Suppressor macrophage treated with lipopolysaccharide for 4 hours (primary cell): ENCODE measurements at places on chromosomes 2 and 18.
A peak's percentile ranks its signal among the peaks of the same experiment; 100 is the strongest.

DNA sequence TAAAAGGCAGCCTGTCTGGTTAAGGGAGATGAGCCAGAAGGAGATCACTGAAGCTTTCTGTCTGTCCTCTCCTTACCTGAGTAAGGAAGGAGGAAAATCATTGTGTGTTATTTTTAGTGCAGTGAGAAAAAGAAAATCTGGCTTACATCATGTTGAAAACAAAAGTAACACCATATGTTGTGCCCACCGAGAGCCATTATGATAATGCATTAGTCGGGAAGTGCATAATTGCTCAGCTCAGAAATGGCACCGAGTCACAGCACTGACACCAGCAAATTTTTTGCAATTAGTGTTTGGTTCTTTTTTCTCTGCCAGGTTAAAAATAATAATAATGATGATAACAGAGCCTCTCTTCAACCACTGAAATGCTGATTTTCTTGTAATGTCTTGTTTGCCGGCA is 46.6 kb downstream of the HNMT start:
- DNase-seq, result no peak

DNA sequence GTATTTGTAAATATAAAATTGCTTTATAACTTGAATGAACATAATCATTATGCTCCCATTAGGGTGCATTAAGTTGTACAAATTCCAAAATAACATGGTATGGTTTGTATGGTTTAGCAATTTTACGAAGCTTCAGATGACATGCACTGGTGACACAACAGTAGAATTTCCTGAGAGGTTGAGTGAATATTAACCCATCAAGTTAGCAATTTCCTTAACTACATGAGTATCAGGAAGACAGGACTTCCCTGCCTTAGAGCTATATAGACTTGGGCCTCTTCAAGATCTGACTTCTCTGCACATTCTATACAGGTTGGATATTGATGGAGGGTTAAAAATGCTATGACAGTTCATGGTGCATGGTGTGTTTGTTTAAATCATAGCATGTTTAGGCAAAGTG is 60.2 kb downstream of the ZC3H6 start:
- DNase-seq, result no peak

DNA sequence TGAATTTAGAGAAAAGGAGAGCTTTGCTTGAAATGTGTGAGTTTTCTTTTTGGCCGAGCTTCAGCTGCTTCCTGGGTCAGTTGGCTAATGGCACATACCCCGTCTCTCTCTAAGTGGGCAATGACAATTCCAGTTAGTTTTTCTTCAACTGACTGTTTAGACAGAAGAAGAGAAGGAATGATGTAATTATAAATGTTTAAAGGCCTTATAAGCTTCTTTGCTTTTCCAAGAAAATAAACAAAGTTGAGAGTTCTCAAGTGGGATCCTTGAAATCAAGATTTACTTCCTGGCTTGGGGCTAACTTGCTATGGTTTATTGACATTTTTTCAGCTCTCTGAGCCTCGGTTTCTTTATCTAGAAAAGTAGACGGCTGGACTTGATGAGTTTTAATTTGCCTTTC is 794.9 kb upstream of the ACVR2A start:
- DNase-seq, result no peak

DNA sequence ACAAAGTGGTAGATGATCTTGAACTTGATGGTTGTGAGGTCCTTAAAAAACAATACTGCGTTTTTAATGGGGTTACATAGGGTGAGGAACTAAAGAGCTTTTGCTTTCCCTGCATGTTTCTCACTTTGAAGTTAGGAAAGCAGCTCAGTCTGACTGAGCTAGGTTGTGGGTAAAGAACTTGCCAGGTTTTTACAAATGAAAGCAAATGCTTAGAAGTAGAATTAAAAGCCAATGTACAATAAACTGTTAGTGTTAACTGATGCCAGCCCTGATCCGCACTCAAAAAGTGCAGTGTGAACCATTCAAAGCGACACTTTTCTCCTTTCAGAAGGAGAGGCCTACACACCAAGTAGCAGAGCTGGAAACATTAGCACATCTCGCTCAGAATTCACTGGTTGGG is 270.3 kb downstream of the AGPS start:
- no peak for DNase-seq

GRCh38 chr2:34241905-34242762 is 643.0 kb upstream of the FAM98A start:
- DNase-seq, result no peak

- DNase-seq, result peak; percentile 28
These were observed 16.0 kb downstream of the CCNT2 start for GRCh38 chr2:134934641-134935040.

DNA sequence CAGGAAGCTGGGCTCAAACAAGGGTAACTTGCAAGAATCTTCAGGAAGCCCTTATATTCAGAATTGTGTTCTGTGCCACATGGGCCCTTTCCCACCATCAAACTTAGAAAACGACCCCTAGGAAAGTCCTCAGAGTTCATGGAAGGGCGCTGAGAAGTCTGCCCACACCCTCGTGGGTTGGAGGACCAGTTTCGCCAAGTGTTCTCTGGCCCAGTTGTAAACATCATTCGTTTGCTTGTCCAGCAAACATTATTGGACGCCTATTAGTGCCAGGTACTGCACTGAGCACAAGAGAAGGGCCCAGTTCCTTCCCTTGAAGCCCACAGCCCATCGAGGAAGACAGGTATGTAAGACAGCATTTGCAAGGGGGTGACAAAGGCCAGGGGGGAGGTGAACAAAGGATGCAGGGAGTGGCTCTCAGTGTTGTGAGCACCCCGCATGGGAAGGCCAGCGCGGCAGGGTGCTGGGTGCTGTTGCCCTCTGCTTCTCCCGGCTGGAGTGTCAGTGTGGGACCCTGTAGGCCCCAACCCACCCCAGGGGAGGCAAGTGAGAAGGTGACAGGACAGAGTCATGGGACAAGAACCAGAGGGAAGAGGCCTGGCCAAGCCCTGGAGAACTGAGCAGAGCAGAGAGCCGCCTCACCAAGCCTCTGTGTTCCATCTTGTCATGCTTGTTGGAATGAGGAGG is 60.2 kb upstream of the ALPP start:
- no peak for DNase-seq

DNA sequence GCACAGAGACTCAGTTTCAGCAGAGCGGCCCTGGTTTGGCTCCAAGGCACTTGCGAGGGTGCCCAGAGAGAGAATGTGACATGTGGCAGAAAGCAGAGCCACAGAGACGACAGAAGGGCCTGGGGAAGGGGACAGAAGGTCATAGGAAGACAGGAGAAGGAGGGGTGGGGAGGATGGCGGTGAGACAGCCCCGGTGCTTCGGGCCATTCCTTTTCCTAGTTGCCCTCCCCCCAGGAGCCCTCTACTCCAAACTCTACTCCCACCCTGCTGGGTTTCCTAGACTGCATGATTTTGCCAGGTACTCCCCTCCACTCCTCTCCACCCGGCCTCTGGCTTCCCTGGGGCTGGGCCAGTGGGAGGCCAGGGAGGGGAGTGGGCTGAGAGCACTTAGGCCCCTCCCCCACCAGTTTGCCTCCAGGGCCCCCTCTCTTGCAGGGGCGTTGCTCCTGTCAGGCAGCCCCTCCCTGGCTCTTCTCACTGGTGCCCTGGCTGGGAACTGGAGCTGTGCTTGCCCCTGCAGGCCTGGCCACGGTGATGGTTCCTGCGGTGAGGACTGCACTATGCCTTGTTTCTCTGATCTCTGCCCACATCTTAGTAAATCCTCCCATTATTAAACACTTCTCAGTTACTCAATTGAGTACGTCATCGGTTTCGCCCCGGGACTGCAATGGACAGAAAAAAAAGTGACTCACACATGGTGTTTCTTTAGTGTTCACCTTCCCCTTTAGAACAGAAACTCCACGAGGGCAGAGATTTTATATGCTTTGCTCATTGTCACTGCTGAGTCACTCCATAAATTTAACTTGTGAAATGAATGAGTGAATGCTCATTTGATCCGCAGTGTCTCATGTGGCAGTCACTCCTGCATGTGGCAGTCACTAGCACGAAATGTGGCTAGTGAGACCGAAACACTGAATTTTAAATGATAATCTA is 58.7 kb upstream of the SP3 start:
- peak; percentile 98 for DNase-seq

DNA sequence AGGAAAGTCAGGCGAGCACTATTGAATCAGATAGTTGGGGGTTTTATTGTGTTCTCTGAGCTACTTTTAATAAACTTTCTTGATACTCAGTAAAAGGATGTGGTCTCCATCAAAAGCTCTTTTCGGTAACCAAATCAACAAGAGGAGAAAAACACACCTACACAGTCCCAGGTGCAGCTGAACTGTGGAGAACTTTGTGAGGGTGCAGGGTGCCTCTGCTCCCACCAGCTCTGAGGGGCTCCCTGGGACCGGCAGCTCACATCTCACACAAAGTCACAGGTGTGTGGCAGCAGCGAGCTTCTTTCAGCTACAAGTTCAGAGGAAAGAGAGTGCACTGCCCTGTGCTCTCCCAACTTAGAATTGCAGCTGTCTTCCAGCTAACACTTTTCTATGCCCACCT is 650.4 kb downstream of the RNF144A start:
- no peak for DNase-seq

GRCh38 chr2:135130751-135131150 is 78.7 kb downstream of the RAB3GAP1 start:
- no peak for DNase-seq

- DNase-seq, result no peak
These were observed 364.3 kb upstream of the SPHKAP start for GRCh38 chr2:228545748-228546145.

GRCh38 chr18:78914249-78914935 is 65.2 kb upstream of the SALL3 start:
- no peak for DNase-seq

DNA sequence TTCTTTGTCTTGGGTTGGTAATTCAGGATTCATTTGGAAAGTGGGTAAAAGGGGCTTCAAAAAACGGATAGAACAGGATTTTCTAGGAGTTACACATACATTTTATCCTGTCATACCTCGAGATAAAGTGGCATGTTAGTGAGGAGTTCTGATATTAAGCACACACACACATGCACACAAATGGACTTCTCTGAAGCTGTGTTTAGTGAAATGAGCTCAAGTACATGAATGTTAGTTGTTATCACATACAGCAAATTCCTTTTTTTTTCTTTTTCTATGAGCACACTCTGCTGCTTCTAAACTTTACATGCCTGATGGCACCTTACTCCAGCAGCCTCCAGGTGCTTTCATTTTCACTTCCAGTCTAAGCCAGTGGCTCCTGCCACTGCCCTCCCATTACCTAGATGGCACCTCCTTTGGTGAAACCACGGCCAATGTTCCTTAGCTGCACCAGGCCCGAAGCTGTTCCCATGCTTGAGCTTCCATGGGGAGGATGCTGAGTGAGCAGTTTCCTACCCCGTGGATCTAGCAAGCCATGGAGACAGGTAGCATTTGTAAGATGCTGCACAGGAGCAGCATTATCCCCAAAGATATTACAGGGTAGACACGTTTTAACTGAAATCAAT is 49.7 kb downstream of the STAT1 start:
- no peak for DNase-seq

- no peak for DNase-seq
These were observed 40.7 kb upstream of the RAB27B start for GRCh38 chr18:54787616-54788015.

DNA sequence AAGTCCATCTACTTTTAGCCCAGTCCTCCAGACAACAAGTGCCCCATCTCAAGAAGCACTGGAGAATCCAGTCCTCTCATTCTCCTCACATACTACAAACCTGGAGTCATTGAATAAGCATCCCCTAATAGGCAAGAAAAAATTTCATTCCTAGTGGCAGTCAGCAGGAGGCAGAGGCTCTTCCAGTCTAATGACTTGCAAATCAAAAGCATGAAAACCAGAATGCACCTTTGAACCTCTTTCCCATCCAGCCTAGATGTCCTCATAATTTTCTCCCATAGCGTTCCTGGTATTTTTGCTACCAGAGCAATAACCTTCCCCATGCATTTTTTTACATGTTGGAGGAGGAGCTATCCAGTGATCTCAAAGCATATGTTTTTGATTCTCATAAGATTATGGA is 252.6 kb downstream of the TTC32 start:
- no peak for DNase-seq

DNA sequence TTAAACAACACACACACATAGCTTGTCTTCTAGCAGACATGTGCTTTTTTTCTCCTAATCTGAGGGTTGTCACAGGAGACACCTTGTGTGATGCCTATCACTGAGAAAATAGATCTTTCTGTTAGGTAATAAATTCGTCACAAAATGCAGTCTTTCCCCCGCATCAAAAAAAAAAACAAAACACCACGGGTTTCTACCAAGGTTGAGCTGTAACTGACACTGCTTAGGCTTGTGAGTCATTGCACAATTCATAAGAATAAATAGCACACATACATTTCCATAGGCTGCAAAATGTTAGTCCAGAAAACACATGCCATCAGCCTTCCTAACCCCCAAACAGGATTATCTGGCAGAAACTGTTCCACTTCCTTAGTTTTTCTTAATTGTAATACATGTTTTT is 6.5 kb downstream of the TMEM163 start:
- peak; percentile 44 for DNase-seq

GRCh38 chr2:232924433-232924832 is 54.4 kb downstream of the SNORC start:
- DNase-seq, result no peak

GRCh38 chr18:79635427-79635726 is 44.2 kb upstream of the CTDP1 start:
- no peak for DNase-seq

DNA sequence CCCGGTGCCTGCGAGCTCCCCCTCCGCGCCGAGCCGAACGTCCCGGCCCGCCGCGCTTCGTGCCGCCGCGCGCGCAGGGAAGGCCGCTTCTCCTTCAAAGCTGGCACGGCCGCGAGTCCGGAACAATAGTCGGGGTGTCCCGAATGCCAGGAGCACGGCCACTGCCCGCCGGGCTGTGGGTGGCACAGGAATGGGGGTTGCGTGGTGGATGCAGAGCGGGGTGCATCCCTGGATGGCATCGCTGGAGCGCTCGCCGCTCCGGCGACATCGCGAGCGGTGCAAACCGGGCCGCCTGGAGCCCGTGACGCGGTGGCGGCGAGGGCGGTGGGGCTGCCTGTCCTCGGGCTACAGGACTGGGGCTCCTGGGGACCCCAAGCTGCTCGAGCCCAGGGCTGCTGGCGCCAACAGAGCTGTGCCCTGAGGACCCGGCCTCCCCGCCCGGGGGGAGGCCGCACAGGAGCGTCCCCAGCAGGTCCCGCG is 1.1 kb upstream of the SATB2 start:
- peak; percentile 27 for DNase-seq

DNA sequence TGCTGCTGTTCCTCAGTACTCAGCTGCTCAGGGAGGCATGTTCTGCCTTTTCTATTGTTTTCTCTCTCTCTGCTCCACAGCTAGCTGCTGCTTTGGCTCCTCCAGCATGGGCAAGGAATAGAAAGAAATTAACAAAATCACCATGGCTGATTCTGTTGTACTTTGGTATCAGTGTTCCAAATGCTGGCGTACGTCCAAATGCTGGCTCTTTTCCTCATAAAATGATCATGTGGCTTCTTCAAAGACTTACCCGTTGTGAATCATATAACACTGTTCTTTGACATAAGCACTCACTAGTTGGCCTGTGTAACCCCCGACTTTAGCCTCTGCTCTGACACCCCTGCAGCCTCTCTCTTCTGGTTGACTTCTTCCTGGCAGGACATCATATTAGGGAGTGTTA is 547.6 kb downstream of the CPS1 start:
- no peak for DNase-seq
